ENCODE measurements at places on chromosomes 16 and 17.

GRCh38 chr17:260944-261343 lies 79.5 kb upstream of the DOC2B start:
- DNase-seq: no peak

DNA sequence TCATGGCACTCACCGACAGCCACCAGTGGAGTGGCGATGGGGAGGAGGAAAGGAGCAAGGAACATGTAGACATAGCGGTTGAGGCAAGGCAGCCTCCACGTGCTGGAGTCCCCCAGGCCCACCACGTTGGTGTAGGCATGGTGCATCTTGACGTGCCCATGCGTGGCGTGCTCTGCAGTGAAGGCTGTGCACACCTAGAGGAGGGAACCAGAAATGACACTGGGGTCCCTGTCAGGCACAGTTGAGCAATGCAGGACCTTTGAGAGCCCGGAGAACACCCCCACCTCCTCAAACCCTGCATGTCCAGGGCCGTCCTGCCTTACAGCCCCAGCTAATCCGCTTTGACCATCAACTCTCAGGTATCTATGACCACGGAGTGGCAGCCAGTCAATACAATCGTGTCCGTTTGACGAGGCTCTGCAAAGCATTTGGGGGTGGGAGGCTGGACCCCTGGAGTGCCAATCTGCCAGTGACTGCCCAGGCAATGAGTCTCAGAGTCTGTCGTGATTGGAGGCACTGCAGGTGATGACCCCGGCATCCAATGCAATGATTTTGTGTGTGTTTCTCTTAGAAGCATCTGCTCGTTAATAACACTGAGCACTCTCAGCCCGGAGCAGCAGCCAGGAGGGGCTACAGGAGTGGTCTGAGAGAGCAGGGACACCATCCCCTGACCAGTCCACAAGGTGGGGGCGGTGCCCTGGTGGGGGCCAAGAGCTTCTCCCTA lies 9.9 kb upstream of the FDXR start:
- no peak for DNase-seq

DNA sequence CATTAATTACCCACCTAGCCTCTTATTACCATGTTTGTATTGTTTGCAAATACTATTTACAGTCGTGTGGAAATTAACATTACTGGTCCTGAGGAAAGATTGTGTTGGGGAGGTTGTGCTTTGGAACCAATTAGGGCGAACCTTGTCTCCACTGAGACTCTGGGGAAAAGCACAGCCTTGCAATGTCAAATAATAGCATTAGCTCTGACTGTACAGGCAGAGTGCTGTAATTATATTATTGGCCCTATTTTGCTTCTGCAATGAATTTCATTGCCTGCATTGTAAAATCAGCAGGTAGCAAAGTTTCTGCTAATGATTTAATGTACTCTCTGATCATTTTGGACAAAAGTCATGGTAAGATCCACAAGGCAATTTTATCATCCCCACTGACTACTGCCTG lies 97.0 kb downstream of the WWOX start:
- DNase-seq: no peak

GRCh38 chr17:309361-309888 lies 43.2 kb downstream of the RPH3AL start:
- no peak for DNase-seq

- DNase-seq: no peak
Observed at GRCh38 chr17:19407601-19408345, 3.3 kb upstream of the RNF112 start.

- DNase-seq: no peak
Observed at GRCh38 chr16:2856061-2856670, 1.8 kb downstream of the PRSS22 start.

DNA sequence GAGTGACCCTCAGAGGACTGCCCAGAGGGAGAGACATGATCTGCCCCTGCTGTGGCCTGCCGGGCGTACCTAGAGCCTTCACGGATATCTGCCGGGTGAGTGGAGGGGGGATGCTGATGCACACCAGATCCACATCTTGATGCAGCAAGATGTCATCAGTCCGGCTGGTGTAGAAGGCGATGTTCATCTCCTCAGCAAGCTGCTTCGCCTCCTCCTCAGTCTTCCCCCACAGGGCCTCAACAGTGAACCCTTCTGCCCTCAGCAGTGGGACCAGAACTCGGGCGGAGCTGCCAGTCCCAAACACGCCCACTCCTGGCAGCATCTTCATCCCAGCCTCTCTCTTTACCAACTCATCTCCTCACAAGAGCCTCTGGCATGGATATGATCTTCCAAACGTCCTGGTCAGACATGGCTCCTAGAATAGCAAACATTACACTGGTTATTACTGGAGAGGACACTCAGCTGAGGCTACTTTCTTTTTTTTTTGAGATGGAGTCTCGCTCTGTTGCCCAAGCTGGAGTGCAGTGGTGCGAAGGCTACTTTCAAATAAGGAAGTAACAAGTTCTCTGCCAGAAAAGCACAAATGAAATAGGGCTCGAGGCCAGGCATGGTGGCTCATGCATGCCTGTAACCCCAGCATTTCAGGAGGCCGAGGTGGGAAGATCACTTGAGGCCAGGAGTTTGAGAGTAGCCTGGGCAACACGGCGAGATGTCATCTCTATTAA lies 18.9 kb downstream of the C16orf86 start:
- no peak for DNase-seq

DNA sequence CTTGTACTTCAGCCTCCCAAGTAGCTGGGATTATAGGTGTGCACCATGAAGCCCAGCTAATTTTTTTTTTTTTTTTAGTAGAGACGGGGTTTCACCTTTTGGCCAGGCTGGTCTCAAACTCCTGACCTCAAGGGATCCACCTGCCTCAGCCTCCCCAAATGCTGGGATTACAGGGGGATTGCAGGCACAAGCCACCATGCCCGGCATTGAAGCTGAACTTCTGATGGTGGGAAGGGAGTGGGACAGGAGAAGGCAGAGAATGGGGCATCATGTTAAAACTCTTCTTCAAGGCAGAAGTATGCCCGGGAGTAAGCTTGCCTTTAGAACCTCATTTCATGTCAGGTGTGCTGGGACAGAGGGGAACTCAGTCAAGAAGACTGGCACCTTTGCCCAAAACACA lies 48.6 kb upstream of the ZFHX3 start:
- DNase-seq: no peak

- no peak for DNase-seq
Observed at GRCh38 chr16:11254913-11255736, 879 bp downstream of the SOCS1 start.

- DNase-seq: no peak
Observed at GRCh38 chr16:66135421-66135831, 231.1 kb upstream of the CDH5 start.

DNA sequence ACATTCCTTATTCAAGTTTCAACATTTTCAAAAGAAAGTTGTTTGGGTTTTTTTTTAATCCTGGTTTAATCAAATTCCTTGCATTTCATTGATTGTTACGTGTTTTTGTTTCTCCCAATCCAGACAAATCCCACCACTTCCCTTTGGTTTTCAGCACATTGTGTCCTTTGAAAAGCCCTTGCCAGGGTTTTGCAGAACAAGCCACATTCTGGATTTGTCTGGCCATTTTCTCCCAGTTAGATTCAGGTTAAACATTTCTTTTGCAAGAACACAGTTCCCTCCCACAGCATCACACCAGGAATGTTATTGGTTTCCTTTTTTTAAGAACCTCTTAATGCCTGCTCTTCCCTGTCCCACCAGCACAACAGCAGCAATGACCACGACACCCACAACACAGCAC lies 278.0 kb upstream of the SALL1 start:
- no peak for DNase-seq

GRCh38 chr17:45186801-45187354 lies 25.2 kb downstream of the HEXIM2 start:
- DNase-seq: no peak

DNA sequence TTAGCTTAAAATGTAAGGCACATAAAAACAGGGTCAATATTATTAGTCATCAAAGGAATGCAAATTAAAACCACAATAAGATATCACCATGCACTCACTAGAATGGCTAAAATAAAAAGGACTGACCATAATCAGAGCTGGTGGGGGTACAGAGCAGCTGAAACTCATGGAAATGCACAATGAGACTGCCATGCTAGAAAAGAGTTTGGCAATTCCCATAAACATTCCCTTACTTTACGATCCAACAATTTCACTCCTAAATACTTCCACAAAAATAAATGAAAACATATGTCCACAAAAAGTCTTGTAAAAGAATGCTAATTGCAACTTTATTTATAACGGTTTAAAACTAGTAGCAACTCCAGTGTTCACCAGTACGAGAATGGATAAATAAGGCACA lies 36.1 kb upstream of the ERCC4 start:
- no peak for DNase-seq

DNA sequence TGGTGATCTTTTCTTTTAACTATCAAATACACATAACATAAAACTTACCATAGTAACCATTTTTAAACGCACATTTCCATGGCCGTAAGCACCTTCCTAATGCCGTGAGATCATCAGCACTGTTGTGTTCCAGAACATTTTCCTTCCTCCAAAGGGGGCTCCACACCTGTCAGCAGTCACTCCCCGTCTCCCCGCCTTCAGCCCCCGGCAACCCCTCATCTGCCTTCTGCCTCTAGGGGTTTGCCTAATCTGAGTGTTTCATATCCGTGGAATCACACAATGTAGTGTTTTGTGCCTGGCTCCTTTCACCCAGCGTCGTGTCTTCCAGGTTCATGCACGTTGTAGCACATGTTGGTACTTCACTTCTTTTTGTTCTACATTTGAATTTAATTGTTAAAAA lies 350.1 kb upstream of the TNRC6C start:
- no peak for DNase-seq

GRCh38 chr16:51225878-51226277 lies 74.8 kb upstream of the SALL1 start:
- no peak for DNase-seq

DNA sequence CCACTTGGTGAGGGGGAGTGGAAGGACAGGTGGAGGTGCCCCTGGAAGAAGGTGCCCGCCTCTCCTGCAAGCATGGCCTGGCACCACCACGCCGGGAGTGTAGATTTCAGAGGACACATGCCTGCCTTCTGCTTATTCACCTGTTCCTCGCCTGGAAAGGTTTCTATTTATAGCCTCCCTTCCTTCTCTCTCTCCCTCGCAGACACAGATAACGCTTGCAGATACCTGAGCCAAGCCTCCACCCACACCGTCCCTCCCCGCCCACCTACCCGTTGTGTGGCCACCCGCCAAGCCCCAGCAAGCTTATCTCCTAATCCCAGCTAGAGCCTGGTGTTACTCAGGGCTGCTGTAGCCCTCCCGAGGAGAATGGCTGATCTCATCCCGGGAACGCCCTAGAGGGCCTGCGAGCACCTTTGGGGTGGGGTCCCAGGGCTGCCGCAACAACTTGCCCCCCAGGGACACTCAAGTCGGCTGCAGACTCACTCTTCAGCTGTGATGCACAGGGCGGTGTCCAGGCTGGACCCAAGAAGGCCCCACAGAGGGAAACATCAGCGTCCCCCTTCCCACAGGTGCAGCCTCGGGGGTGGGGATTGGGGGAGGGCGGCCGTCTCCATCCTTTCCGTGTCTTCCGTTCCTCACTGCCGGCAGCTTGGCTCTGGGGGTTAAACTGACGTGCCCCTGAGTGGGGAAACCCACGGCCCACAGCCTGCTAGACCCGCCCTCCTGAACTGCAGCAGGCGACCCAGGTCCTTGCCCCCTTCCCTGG lies 1.9 kb upstream of the SNAI3 start:
- no peak for DNase-seq

DNA sequence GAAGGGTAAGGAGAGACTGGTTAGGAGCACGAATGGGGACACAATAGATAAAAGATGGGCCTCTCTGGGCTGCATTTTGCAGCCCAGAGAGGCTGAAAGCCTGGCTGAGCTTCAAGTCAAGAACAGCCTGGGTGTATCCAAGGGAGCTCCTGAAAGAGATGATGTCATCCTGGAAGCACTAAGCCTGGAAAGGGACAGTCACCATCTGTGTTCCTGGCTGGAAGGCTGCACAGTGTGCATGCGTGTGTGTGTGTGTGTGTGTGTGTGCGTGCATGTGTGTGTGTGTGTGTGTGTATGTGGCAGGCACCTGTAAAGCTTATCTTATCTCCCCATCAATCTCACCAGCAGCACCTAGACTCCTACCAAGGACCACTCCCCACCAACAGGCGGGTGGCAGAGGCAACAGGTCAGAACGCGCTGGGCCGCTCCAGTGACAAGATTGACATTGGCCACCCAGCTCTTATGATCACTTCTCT lies 44.1 kb downstream of the COG7 start:
- no peak for DNase-seq

- no peak for DNase-seq
Observed at GRCh38 chr17:8887834-8888703, 20.6 kb upstream of the PIK3R6 start.

DNA sequence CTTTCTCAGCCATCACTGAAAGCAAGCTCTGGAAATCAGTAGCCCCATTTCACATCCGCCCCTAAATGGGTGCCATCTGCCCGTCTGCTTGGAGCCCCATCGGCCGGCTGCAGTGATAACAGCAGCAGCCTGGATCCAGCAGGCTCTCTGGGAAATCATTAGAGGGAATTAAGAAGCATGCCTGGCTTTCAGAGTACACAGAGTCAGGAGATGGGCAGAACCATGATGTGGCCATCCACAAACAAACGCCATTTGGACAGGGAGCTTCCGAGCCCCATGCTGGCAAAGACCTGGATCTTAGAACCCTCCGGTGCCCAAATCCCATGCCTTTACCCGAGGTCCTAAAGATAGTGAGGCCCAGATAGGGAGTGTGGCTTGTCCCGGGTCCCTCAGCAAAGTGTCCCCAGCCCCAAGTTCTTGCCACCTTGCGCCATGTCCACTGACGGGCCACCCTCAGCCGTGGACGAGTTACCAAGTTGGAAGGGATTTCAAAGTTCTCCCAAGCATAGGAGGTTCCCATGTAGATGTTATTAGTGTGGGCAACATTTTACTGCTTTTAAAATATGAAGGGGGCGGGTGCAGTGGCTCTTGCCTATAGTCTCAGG lies 1.0 kb upstream of the LITAF start:
- no peak for DNase-seq

DNA sequence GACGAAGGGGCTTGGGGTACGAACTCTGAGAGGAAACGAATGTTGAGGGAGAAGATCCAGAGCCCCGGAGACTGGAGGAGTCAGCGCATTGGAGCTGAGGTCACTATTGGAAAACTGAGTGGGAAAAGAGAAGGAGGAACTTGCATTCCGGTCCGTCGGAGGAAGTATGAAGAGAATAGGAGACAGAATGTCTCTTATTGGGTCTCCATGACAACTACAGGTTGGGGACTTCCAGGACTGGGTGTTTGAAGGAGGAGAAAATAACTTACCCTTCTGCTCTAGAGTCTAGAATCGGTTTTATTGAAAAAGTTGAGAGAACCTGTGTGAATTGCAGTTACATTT lies 537 bp downstream of the GOSR1 start:
- no peak for DNase-seq

- no peak for DNase-seq
Observed at GRCh38 chr17:81068411-81069134, 33.6 kb downstream of the BAIAP2 start.

DNA sequence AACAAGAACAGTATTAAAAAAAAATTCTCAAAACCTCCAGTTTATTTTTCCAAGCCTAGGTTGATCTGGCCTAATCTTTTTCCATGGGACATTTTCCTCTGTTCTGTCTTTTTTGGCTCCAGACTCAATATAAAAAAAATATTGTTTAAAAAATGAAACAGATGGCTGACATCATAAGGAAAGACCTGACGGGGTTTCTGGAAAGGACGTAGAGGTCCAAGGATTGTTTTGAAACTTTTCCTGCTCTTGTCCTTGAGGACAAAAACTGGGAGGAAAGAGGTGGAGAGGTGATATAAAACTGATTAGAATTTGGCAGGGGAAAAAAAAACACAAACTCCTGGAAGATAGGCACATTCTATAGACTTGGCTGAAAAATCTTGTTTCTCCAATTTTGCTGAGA lies 211.4 kb upstream of the CDH11 start:
- no peak for DNase-seq
